ENCODE measurements at places on chromosomes 13 and 19.

- no peak for DNase-seq
Observed at GRCh38 chr13:105047676-105048295, 1487.7 kb downstream of the EFNB2 start.

- no peak for DNase-seq
Observed at GRCh38 chr13:111278743-111279652, 41.4 kb upstream of the TEX29 start.

DNA sequence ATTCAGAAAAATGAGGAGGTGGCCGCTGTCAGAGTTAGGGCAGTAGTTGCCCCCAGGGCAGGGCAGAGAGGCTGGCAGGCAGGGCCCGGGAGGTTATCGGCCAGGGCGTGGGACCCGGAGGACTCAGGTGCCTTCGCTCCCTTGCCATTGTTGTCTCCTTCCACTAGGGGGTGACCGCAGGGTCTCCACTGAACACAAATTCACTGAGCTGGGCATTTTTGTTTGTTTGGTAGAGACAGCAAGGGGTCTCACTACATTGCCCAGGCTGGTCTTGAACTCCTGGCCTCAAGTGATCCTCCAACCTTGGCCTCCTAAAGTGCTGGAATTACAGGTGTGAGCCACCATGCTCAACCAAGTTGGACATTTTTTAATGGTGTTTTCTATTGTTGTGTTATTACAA lies 25.1 kb downstream of the CARS2 start:
- peak; percentile 61 for DNase-seq

DNA sequence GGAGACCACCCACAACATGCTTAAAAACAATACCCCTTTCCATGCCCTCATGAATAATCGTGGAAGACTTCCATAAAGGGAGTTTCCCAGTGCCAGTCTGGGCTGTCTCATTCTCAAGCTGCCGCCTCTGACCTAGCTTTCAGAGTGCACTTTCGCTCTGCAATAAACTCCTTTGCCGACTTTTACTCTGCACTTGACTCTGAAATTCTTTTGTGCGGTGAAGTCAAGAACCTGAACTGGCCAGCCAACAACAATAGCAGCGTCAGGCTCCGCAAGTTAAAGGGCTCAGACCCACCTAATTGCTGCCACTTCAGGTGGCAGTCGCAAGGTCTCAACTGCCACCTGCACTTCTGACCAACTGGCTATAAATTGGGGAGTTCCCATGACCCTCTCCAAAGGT lies 10.3 kb upstream of the LEUTX start:
- no peak for DNase-seq

DNA sequence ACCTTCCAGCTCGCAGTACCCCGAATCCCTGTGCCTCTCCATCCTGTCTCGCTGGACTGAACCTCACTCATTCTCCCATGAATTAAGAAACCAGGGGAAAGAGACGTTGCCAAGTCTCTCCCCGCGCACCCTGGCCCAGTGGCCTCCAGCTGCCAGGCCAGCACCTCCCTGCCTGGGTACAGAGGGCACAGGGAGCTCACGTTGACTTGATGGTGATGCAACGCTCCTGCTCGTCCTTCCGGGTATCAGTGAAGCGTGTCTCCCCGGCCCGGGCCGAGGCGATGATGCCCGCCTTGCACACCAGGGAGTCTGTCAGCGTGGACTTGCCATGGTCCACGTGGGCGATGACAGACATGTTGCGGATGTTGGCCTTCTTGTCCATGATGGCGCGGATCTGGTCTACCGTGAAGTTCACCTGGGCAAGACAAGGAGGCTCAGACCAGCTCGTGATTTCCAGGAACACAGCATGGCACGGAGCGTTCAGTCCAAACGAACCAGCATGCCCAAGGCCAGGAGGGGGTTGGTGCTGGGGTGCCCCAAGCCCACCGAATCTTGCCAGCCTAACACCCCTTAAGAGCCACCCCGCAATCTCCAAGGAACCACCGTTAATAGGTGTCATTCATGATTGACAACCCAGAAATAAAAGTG lies 1.2 kb downstream of the EEF2 start:
- DNase-seq: no peak

Data from hematopoietic multipotent progenitor cell treated with erythropoietin and hydrocortisone succinate and interleukin-3 and kit ligand, for 4 days (in vitro differentiated cells).